ENCODE measurements at places on chromosomes 2 and 18.

- no peak for DNase-seq
These were observed 64.5 kb upstream of the NPAS2 start for GRCh38 chr2:100755441-100755840.

DNA sequence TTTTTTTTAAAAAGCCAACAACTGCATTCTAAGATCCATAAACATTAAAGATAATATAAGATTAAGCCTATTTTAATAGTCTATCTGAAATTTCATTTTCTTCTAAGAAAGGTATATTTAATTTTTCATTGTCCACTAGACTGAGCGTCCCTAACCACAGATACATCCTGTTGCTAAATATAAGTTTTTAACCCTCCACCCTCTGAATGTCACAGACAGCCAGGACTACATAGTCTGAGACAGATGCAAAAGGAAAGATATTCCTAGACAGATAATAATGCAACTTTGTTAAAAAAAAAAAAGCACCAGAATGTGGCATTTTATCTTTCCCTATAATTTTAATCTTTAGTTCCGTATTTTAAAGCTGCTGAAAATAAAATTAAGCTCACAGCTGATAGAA lies 114.6 kb downstream of the ZEB2 start:
- DNase-seq: no peak

DNA sequence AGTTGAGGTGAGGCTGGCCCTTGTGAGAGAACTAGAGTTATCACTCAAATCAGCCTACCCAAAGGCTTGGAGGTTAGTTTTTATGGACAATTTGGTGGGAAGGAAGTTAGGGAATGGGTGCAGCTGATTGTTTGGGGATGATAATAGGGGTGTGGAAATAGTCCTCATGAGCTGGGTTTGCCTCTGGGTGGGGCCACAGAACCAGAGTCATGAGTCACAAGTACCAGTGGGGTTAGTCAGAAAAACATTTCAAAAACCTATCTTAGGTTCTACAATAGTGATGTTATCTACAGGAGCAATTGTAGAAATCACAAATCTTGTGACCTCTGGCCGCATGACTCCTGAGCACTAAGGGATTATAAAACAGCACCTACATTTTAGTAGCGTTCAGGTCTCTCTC lies 630.1 kb upstream of the PIK3C3 start:
- DNase-seq: no peak

- no peak for DNase-seq
These were observed 51.2 kb upstream of the ALPP start for GRCh38 chr2:232327105-232328031.

GRCh38 chr18:27366151-27366550 lies 181.0 kb upstream of the CHST9 start:
- no peak for DNase-seq

- no peak for DNase-seq
These were observed 649 bp downstream of the FECH start for GRCh38 chr18:57585855-57586250.

DNA sequence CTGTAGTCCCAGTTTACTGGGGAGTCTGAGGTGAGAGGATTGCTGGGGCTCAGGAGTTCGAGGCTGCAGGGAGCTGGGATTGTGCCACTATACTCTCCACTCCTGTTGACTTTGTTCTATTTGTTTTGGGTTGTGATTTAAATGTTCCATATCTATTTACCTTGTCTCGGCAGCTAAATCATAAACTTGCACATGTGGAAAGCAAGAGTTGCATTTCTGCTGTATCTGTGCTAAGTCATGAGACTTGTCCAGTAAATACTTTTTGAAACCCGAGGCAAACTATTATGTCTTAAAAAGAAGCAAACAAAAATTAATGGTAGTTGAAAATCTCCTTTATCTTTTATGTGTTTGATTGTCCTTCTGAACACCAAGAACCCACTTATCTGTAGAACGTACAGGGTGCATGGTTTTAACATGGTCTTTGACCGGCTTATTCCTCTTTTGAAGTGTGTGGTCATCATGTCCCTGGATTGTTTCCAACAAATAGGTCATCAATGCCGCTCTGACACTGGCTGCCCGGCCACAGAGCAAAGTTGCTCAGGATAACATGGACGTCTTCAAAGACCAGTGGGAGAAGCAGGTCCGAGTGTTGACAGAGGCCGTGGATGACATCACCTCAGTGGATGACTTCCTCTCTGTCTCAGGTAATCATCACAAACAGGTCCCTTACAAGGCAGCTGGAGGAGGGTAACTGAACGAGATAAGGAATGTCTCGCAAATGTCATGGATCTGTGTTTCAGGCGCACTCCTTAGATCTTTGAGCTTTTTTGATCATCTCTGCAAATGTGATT lies 241.1 kb upstream of the LRRTM1 start:
- DNase-seq: no peak

All from GM12878 (cell line).